NCI-H2081 treated with DMSO at 0.1 percent for 48 hours (cell line): ENCODE measurements at places on chromosomes 12 and 14.

DNA sequence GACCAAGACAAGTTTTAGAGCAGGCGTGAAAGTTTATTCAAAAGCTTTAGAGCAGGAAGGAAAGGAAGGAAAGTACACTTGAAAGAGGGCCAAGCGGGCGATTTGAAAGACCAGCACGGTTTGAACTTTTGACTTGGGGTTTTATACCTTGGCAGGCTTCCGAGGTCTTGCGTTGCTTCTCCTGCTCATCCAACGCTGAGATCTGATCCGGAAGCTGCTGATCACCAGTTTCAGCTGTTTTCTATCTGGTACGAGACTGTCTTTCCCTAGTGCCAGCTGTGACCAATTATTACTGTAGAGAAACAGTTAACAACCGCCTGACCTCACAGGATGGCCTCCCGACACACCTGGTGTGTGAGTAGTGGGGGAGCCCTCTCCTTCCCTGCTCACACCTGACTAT, 20.6 kb upstream of the SNRPF start:
- DNase-seq: no peak

GRCh38 chr12:64407342-64408223, 3.4 kb downstream of the XPOT start:
- no peak for DNase-seq

DNA sequence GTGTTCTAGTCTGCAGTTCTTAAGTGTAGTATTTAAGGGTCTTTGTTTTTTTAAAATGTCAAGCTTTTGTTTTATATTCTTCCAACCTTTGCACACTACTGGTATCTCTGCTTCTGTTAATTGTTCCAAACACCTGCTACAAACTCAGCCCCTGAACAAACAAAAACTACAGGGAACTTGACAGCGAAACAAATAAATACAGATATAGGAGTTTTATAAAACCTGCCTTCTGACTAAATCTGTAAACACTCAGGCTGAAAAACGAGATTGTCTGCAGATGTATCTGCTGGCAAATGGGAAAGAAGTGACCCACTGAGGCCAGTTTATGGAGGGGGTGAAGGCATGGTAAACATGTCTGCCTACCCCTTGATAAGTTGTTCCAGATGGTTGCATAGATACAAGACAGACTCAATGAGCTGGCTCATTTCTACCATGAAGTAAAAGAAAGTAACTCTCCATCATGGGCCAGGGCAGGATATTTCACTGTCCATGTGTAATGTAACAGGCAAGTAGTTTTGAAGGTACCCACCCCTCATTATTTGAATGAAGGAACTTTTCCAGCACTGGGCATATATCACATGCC, 75.6 kb downstream of the LMO3 start:
- DNase-seq: peak; percentile 50

DNA sequence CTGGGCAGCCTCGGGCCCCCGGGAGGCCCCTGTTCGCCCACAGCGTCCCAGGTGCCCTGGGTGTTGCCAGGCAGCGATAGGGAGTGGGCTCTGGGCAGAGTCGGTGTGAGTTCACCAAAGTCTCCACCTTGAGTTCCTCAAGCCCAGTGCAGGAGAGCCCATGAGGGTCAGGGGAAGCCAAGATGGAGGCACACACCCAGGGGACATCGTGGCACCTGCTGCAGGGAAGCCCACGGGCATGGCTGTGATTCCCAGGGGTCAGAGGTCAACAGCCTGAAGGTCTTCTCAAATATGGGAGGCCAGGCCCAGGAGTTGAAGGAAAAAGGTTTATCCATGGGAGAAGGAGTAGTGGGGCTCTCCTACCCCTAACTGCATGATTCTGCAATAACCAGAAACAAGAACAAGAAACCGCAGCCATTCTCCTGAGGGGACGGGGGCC, 148.8 kb downstream of the ADGRD1 start:
- no peak for DNase-seq

DNA sequence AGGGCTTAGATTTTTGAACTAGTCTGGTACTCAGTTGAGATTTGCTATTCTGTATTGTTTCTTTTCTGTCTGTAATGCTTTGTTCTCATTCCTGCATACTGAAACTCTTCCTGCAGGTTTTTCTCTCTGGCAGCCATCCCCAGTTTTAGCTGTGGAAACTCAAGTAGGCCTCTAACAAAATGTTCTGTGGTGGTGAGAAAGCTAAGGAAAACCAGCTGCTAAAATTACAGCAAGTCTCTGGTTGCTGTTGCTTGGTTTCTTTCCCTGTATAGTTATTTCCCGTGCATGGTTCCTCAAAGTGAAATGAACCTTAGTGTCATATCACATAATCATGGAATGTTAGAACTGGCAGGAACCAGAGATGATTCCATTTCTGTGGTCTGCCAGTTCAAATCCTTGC, 442.5 kb downstream of the NRXN3 start:
- DNase-seq: no peak

DNA sequence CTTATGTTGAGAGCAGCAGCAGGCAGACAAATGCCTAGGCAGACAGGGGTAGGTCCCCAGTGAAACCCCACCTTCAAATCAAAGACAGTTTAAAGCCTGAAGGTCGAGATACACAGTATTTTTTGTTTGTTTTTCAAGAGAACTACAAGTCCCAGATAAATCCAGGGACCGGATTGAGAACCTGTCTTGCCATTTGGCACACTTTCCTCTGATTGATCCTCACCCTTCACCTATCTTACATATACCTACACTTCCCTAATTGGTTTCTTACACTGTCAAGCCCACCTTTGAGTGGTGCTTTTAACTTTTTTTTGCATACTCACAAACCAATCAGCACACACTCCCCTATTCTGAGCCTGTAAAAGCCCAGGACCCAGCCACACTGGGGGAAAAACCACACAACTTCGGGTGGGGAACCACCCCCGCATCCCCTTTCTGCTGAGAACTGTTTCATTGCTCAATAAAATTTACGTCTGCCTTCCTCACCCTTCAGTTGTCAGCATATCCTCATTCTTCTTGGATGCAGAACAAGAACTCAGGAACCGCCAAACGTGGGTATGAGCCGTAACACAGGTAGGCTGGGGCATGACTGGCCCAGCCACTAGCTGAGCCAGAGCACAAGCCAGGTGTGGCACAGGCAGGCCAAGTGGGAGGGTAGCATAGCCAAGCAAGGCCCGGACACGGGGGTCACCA, 11.1 kb downstream of the DICER1 start:
- DNase-seq: no peak

GRCh38 chr14:92619671-92620456, 106.3 kb downstream of the RIN3 start:
- no peak for DNase-seq

GRCh38 chr14:98244162-98244948, 1027.6 kb downstream of the BCL11B start:
- DNase-seq: no peak

- no peak for DNase-seq
Measured at GRCh38 chr12:22088886-22089285, 42.9 kb downstream of the CMAS start.

DNA sequence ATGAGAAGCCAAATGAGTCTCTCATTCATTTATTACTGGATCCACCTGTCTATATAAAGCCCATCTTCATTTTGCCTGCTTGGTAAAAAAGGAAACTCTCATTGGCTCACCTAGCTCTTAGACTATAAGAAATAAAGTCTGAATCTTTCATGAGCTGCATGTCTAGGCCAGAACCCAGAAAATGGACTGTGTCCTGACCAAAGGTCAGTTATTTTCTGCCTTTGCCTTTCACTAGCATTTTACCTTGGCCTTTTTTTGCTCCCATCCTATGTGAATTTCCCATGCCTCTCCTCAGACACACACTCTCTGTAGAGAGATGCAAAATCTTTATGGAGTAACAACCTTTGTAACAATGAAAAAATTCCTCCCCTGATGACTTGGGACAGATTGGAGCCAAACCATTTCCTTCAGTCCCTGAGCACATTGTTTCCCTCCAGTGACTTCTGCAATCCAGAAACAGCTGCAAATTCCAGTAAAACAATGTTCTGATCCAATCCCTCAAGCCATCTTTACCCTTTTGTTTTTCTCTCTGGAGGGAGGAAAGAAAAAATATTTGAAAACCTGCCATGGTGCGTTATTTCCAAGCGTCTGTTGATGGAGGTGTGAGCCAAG, 33.6 kb upstream of the MAP3K9 start:
- no peak for DNase-seq

GRCh38 chr12:30953257-30953656, 26.7 kb downstream of the TSPAN11 start:
- DNase-seq: no peak

GRCh38 chr14:89186856-89187376, 230.1 kb downstream of the FOXN3 start:
- no peak for DNase-seq

DNA sequence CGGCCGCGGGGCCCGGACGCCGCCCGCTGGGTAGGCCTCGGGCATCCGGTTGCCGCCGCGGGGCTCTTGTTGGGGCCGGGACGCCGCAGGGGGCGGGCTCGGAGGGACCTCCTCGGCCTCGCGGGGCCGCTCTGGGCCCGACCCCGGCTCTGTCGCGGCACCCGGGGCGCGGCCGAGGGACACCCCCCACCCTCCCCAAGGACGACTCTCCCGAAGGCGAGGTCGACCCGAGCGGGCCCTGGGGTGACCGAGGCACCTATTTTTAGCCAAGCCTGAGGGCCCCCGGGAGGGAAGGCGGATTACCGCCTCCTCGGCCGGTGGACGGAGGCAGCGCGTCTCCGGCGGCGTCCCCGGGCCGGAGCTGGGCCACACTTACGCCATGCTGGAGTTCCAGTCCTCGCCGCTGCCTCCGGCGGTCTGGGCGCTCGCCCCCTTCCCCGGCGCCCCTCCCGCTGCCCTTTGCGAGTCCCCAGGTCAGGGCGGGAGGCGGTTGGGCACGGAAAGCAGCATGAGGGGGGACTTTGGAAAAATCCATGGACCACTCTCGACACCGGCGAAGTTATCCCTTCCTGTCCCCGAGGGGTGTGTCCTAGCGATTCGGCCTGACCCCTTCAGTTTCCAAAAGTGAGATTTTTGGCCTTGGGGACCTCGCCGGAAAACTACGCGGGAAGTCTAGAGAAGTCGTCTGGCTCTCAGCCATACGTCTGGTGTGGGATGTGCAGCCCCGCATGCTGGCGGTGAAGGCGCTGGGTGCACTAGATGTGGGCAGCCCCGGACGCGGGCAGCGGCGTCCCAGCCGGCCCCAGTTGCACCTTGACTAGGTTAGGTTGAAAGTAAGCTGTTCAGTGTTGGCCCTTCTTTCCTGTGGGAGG, 699 bp downstream of the KTN1 start:
- DNase-seq: no peak
